ENCODE measurements at places on chromosomes 12 and 14.

DNA sequence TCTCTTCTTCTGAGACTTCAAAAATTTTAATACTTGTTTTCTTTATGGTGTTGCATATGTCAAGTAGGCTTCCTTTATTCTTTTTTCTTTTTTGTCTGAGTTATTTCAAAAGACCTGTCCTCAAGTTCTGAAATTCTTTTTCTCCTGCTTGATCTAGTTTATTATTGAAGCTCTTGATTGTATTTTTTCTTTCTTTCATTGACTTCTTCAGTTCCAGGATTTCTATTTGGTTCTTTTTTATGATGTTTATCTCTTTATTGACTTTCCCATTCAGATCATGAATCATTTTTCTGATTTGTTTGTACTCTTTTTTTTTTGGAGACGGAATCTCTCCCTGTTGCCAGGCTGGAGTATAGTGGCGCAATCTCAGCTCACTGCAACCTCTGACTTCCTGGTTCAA lies 34.1 kb downstream of the IFT43 start:
- no peak for DNase-seq

DNA sequence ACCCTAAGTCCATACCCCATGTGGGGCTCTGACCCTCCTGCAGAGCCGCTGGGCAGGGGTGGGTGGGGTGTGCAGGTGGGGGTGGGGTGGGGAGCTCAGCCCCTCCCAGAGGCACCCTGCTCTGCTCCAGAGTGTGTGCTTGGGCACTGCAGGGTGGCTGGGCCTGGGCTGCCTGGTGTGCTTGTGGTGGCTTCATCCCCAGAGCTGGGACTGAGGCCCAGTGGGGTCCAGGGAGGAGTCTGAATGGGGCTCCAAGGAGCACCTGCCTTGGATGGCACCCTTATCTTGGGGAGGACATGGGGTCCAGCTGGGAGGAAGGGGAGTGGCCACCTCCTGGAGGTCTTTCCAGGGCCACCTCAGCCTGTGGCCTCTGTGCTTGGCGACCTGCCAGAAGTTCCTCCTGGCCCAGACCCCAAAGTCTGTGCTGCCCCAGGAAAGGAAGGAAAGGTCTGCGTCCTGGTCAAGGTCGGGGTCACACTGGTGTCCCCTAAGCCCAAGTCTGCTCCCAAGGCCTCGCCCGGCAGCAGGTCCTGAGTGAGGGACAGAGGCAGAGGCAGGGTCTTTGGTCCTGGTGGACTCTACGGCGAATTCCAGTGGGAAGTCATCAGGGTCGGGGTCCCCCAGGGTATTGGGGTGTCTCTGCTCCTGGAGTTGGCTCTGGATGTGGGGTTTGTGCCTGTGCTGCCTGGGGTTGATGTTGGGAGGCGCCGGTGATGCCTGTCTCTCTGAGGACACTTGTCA lies 373.4 kb downstream of the TMEM121 start:
- no peak for DNase-seq

- no peak for DNase-seq
These were observed 13.3 kb downstream of the BEST3 start for GRCh38 chr12:69685810-69686209.

- no peak for DNase-seq
These were observed 205.7 kb upstream of the GZMB start for GRCh38 chr14:24839617-24840203.

GRCh38 chr12:111407377-111408115 lies 1.8 kb downstream of the SH2B3 start:
- no peak for DNase-seq

- no peak for DNase-seq
These were observed 21.9 kb upstream of the PPP2R5C start for GRCh38 chr14:101739446-101740141.

- no peak for DNase-seq
These were observed 1.5 kb downstream of the FSCB start for GRCh38 chr14:44505588-44505987.

DNA sequence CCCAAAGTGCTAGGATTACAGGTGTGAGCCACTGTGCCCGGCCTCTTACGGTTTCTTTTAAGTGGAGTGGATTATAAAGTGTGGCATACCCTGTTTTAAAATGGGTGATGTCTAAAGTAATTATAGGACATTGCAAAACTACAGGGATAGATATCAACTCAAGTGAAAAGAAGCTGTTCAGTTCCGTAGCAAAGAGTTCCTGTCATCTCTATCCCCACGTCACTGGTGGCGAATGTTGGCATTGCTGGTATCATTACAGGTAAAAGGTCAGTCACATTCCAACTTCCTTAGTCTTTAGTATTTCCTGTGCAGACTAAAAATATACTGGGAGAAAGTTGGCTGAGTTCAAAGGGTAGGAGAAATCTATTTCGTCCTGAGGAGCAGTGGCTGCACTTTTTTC lies 95.6 kb upstream of the SLC38A2 start:
- DNase-seq: no peak
